ENCODE measurements at places on chromosomes 4 and X. TPM values are rescaled to one million over a fixed set of nuclear protein-coding genes. Genes with fewer than 3 reads are reported as not detected.

HPSE gene
- total RNA-seq, result 1.7 TPM

GRPR gene
- total RNA-seq, result 19.8 TPM

MYOZ2 gene
- total RNA-seq, result not detected

AGA gene
- 15.7 TPM for total RNA-seq

NXF2 gene
- total RNA-seq, result 0.75 TPM

SMIM31 gene
- not detected for total RNA-seq

DNAJB14 gene
- total RNA-seq, result 50.3 TPM

ZAR1 gene
- total RNA-seq, result 0.27 TPM

AFP gene
- total RNA-seq, result not detected

UNC5C gene
- total RNA-seq, result 7.2 TPM

ADH7 gene
- not detected for total RNA-seq

FATE1 gene
- not detected for total RNA-seq

Measured in endodermal cell (in vitro differentiated cells).